ENCODE measurements at places on chromosomes 7 and 10.

GRCh38 chr10:21529032-21529910 is 3.8 kb upstream of the SKIDA1 start:
- DNase-seq, result no peak

- DNase-seq, result no peak
Observed at GRCh38 chr10:16887565-16887964, 70.3 kb upstream of the RSU1 start.

GRCh38 chr7:95534796-95535195 is 49.1 kb downstream of the ASB4 start:
- DNase-seq, result no peak

DNA sequence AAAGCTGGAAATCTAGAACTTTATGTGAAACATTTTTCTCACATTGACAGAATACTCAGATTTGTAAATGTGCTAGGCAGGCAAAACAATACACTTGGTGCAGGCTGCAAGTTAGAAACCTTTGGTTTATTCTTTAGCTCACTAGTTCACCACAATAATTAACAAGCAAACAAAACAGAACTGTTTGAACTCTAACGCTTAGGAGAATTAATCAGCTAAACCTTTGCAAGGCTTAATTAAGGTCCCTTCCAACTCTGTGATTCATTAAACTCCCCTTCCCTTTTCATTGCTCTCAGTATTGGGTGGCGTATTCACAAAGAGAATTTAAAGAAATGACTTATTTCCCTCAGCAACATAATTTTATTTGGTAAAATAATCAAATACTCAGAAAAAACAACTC is 99.0 kb downstream of the PON1 start:
- no peak for DNase-seq

GRCh38 chr7:107614425-107614824 is 34.4 kb downstream of the BCAP29 start:
- no peak for DNase-seq

- no peak for DNase-seq
Observed at GRCh38 chr7:148856891-148857290, 27.2 kb downstream of the EZH2 start.

DNA sequence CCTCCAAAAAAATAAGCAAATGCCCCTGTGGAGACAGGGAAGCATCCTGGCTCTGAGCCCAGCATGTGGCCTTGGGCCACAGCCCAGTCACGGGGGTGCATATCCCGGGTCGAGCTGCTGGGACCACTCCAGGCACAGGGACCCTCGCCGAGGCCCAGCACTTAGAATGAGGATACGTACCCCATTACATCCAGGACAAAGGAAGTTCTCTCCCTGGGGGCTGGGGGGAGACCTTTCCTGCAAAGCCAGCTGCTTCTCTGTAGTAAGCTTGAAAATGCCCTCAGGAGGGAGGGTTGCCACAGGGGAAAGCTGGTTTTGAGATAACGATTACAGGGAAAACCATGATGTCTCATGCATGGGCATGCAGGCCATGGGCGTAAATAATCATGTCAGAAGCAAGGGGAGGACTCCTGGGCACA is 75.5 kb downstream of the HIPK2 start:
- DNase-seq, result no peak

- DNase-seq, result no peak
Observed at GRCh38 chr10:109969760-109970346, 37.9 kb upstream of the ADD3 start.

DNA sequence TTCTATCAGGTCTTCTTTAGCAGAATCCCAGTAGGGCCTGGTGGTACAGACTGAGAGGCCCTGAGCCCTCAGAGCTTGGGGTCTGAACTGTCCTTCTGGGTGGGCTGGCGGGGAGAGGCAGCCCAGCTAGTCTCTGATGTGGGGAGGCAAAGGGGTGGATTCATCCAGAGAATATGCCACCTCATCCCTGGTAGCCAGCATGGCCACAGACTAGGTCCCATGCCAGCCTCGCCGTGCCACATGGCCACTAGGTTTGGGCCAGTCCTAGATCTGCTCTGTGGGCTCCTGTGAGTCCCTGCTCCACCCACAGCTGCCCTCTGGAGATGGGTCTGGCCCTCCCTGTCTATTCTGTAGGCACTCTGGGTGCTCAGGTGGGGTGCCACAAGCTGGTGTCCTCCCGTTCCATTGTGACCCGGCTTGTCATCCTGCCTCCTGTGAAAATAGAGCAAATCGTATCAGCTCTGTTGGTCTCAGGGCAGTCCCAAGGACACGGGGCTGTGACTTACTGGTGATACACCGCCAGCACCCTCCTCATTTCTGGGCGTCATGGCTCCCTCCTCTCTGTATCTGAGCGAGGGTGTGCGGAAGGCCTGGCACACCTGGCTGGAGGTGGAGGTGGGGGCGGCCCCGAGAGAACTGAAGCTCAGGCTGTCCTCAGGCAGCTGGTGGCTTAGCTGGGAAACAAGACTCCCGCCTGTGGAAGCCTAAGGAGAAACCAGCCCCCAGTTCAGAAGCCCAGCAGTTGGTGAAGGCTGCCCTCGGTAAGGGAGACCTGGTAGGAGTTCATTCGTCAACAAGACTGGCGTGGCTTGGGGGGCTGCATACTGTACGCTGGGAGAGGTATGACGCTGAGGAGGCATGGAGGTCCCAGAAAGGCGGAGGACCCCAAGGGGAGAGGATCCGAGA is 33.3 kb downstream of the UNC5B start:
- DNase-seq, result no peak

GRCh38 chr7:128940494-128941322 is 3.0 kb downstream of the IRF5 start:
- DNase-seq, result peak; percentile 75

GRCh38 chr7:136034132-136034531 is 57.0 kb upstream of the MTPN start:
- no peak for DNase-seq

DNA sequence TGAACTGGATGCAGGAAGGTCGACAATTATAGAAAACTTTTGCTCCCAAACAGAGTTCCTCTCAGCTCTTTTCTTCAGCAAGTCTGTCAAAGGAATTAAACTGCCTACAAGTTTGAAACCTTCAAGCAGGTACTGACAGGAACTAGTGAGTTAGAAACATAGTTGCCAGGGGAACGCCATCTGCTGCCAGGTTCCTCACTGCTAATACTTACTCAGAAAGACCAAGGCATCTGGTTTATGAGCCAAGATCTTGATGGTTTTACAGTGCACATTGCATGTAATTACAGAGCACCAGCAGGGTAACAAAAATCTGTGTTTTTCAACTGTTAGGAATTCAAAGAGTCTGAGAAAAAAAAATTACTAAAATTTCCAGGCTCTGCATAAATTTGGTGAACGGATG is 300.0 kb upstream of the NRG3 start:
- no peak for DNase-seq

DNA sequence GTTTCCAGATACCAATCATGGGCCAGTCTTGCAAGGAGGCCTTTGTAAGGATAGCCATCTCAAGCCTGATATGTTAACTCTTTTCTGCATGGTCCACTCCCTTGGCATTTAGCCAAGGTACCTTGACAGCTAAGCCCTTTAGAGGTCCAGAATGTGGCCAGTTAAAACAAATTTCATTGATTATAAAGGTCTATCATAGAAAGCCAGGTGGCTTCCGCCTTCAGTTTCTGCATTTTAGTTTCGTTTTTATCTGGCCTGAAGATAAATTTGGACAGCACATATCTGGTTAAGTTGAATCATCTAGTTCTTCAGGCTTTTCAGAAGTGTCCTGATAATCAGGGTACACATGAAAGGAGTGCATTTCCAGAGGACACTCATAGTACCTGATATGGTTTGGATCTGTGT is 30.7 kb downstream of the ANKIB1 start:
- DNase-seq, result no peak

GRCh38 chr10:119872610-119872859 is at the start of gene MCMBP:
Gene MCMBP, minus strand, starts transcription at chr10:119872843. Its CDS starts 259 bp downstream, at chr10:119872584.
- DNase-seq, result no peak

- DNase-seq, result no peak
Observed at GRCh38 chr10:32922170-32922569, 35.9 kb downstream of the ITGB1 start.

- DNase-seq, result no peak
Observed at GRCh38 chr7:108650467-108650866, 80.8 kb downstream of the DNAJB9 start.

DNA sequence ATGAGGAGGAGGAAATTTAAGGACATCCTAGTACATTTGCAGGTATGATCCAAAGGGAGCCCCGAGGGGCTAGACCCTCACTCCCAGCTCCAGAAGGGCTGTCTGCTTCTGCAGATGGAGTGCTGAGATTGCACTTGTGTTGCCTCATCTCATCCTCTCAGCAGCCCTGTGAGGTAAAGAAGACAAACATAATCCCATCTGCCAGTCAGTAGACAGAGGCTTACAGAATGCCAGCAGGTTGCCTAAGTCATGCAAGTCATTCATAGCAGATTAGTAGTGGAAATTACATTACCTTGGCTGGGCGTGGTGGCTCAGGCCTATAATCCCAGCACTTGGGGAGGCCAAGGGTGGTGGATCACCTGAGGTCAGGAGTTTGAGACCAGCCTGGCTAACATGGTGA is 45.4 kb downstream of the BLVRA start:
- DNase-seq, result no peak

DNA sequence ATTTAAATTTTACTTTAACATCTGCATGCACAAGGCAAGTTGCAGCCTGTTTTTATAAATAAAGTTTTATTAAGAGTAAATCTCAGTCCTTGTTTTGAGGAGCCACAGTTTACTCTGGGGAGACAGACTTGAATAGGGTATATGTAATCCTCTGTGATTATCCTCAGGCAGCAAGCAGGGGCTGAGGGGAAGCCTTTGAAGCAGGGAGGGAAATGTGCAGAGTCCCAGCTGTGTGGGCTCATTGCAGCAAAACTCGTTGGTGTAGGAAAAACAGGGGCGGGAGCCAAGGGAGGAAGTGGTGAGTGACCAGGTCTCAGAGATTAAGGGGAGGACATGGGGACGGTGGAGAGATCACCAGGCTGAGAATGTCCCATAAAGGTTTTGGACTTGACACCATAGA is 34.3 kb upstream of the SMC3 start:
- no peak for DNase-seq

DNA sequence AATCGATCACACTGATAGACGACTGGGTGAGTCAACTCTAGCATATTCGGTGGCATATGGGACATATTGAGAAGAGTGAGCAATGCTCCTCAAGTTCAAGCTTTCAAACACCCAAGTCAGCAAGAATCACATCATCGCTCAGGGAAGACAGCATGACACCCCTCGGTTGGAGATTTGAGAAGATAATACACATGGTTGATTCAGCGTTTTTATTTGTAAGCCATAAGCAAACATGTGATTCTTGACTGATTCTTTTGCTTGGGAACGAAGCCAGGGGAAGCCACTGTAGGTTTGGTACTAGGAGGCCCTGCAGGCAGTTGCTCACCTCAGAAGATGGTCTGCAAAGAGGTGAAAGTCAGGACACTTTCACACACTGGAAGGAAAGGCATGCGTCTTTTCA is 12.6 kb downstream of the UCMA start:
- no peak for DNase-seq

GRCh38 chr10:88702848-88703597 is 3.0 kb upstream of the LIPK start:
- no peak for DNase-seq

DNA sequence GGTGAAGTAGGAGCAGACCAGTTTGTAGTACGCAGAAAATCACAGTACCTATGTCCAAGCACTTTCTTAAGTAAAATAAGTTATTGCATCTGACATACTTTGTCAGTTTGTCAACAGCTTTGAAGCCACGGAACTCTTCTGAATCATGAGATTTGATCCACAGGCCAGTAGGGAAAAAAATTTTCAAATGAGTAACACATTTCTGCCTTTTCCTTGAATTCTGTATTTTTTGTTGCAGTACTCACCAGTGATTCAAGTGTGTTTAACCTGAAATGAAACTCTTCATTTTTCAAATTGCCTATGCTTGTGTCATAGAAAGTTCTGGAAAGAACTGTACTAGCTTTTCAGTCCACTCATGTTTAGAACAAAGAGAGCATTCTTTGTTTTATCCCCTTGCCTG is 337.7 kb downstream of the GATA3 start:
- no peak for DNase-seq

GRCh38 chr10:86295791-86296190 is 70.8 kb downstream of the GRID1 start:
- no peak for DNase-seq

DNA sequence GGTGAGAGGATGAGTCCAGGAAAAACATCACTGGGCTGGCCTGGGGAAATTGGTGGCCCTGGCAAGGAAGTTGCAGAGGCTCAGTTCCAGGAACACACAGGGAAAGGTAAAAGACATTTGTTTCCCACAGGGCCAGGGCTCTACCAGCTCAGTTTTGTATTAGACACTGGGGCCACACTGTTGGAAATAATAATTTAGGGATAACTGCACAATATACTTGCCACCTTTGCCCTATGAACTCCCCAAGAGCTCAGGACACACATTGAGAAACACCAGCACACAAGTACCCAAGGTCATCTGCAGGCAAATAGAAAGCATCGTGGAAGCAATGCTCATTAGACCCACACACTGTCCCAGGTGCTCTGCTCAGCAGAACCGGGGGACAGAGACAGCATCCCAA is 617.6 kb downstream of the PTPRN2 start:
- DNase-seq, result no peak

DNA sequence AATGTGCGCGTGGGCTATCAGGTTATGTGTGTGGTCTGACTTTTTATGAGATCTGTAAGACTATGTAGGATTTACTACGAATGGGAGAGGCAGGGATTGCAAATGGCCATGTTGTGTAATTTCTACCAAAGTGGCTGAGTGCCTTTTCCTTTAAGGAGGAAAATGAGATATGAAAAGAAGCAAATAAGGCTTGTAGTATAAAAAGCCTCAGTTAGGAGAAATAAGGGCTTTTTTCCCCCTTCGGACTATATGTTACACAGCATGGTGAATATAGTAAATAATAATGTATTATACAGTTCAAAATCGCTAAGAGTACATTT is 447 bp upstream of the GPAM start:
- DNase-seq, result no peak

DNA sequence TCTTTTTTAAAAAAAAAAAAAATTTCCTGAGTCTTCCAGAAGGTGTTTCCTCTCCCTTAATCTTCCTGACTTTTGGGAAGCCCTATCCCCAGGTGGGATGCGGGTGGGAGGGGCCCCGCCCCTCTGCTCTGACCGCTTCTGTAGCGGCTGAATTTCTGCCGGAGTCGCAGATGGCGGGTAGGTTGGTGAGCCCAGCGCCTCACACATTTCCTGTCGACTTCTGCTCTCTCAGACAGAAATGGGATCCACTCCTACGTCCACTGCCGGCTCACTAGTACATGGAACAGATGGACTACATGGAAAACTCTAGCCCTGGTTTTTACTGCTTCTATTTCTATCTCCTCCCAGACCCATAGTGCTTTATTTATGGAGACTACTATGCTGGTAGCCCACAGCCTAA is 90.9 kb downstream of the NEUROD6 start:
- DNase-seq, result no peak

- no peak for DNase-seq
Observed at GRCh38 chr10:52485462-52485861, 171.4 kb downstream of the DKK1 start.

GRCh38 chr10:112775892-112776674 is 174.0 kb upstream of the TCF7L2 start:
- DNase-seq, result no peak

DNA sequence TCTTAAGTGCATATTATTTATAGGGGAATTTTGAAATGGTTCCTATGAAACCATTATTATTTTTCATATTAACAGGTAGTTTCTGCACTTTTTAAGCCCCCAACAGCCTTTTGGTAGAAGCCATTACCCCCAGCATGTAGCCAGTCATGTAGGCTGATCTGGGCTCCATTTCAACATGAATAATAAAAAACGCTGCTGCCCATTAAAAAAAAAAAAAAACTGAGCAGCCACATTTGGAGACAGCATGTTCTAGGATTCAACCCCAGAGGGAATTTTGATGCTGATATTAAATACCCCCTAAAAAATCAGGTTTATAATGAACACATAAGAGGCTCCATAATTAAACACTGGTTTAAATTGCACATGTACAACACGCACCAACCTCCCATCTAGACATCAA is 181.3 kb downstream of the RTKN2 start:
- DNase-seq, result no peak

All from activated CD4-positive, alpha-beta T cell treated with anti-CD3 and anti-CD28 coated beads, Interleukin-2, amount 10 ng/mL, durations not matched to agents 24 days and 14 days (primary cell).